ENCODE measurements at places on chromosomes 1 and 21. TPM values are rescaled to one million over a fixed set of nuclear protein-coding genes. Genes with fewer than 3 reads are reported as not detected.

Gene LCE6A
- polyA plus RNA-seq = not detected

Gene RAB42
- 0.77 TPM for polyA plus RNA-seq

Gene ACTL8
- 0.09 TPM for polyA plus RNA-seq

Gene BLACAT1
- 0.03 TPM for polyA plus RNA-seq

Gene ARTN
- polyA plus RNA-seq = 0.23 TPM

Gene PRR9
- not detected for polyA plus RNA-seq

Gene SLC9C2
- not detected for polyA plus RNA-seq
